ENCODE measurements at places on chromosomes 6 and 20.

DNA sequence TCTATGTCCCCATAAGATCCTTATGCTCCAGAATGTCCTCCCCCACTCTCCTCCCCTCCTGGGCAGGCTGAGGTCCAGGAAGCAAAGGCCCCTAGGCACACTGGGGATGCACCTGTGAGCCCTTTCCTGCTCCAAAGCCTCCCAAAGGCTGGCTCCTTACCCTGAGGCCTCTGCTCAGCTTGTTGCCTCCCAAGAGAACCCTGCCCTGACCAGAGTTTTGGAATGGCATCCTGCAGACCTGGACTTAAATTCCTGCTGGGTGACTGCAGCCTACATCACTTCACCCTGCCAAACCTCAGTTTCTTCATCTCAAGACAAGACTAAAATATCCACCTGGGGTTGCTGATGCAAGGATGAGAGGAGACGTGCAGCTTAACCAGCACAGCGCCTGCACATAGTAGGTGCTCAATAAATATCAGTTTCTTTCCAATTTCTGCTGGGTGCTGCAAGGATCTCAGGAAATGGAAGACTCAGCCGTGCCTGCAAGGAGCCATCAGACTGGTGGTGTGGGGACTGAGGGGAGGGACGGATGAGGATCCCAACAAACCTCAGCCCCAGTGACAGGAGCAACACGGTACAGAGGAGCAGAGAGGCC lies 2.1 kb upstream of the LBP start:
- DNase-seq, result no peak

GRCh38 chr6:107491138-107491609 lies 1.3 kb downstream of the SOBP start:
- DNase-seq, result no peak

- DNase-seq, result no peak
Observed at GRCh38 chr6:25959890-25960536, 2.6 kb upstream of the TRIM38 start.

DNA sequence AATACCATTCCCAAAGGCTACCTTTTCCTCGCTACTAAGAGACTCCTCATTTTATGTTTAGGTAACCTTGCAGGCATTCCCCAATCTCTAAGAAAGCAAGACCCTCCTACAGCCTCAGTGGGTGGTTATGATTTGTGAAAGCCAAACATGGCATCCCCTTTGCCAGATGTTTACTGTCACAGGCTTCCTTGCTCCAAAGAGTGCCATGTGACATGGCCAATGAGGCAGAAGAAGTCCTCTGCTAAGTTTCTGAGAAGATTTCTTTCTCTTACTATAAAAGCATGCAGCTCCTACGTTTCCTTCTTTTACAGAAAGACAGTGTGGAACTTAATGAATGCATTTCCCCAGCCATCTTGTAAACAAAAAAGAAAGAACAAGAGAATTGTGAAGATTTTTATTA lies 688.2 kb downstream of the TBC1D32 start:
- DNase-seq, result no peak

- no peak for DNase-seq
Observed at GRCh38 chr20:60306551-60306950, 348.3 kb downstream of the CDH26 start.

- no peak for DNase-seq
Observed at GRCh38 chr6:87164004-87164403, 8.6 kb downstream of the ZNF292 start.

- no peak for DNase-seq
Observed at GRCh38 chr6:107179004-107179403, 63.7 kb upstream of the BEND3 start.

DNA sequence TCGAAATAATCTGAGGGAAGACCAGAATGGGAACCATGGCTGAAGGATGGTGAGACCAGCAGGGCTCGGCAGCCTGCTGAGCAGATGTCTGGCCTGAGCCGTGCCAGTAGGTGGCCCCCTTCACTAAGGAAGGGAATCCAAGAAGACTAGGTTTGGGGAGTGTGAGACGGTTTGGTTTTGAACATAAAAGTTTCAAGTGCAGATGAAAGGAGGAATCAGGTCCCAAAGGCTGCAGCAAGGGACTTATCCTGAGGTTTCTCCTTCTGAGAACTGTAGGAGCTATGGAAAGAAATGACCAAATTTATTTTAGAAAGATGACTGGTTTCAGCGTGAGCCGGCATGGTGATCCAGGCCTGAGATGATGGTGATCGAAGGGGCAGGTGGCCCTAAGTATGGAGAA lies 4.6 kb upstream of the OSER1 start:
- peak; percentile 60 for DNase-seq
